Right lung (tissue), 10 donors: ENCODE measurements at places on chromosomes 5 and 9. TPM values are rescaled to one million over a fixed set of nuclear protein-coding genes. Genes with fewer than 3 reads are reported as not detected.

DNA sequence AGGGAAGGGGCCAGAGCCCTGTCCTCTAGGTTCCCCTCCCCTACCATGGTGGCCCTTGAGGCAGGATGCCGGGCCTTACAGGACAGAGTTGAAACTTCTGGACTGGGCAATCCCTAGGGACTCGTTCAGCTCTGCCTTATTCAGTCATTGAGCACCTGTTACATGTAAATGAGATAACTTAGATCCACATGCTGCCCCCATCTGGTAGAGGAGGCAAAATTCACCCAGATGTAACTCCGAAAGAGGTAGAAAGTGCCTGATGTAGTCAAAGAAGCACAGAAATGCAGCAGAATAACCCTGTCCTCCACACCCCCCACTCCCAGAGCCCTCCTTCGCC is 1.5 kb downstream of the GGTA1 start:
- peak; percentile 45 for DNase-seq

DNA sequence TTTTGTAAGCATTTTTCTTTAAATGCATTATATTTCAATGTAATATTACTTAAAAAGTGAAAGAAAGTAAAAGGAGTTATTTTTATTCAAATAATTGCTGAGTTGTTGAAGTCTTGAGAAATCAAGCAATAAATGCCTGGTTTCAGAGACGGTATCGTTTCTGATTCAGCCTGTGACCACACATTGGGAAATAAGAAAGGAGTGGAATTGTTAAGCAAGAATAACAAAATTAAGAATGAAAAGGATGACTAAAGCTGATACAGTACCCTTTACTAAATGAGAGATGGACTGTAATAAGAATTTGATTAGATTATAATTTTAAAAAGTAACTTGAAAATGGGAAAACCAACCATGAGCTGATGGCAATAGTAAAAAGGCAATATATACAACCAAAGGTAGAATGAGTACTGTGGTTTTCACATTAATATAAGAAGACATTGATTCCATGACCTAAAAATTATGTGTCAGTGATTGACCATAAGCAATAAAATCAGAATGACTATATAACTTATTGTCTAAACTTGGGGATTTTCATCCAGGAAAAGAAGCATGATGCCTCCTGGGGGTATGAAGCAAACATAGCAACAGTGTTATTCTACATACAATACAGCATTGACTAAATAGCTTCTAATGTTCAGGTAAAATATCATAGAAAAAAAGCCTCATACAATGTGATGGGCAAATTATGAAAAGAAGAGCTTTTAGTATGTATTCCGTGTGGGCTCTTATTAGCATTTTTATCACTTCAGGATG is 101.9 kb upstream of the PRDM9 start:
- DNase-seq, result no peak

- DNase-seq, result no peak
These were observed 29.8 kb downstream of the NR4A3 start for GRCh38 chr9:99851500-99851822.

DNA sequence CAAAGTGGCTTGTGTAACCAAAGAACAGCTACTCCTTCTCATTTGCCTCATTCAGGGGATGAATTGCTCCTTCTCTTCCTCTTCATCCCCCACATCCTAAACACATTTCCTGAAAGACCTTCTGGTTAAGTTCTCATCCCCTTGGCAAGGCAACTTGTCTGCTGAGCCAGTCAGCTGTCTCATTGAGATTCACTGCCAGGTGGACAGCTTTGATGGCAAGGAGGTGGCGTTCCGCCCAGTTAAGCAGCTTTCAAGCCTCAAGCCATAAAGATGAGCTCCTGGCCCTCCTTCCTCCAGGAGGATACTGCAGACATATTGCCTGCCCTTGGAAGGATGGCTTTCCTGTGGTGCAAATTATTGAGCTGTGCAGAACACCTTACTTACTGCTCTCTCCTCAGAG is 448.6 kb upstream of the MPDZ start:
- no peak for DNase-seq

DNA sequence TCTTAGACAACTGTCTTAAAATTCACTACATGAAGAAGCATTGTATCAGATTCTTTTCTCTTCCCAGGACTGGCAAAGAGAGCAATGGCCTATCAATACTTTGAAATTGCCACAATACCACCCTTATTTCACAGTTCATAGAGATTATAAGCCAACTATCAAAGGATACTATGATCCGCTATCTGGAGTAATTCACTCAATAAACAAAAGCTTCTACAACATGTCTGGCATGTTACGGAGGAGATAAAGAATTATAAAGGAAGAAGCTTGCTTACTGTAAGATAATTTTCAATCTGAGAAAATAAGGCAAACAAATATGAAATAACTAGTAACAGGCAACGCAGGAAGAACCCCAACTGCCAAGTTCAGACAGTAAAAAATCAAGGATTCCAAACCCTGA is 114.8 kb downstream of the GNAQ start:
- no peak for DNase-seq

DNA sequence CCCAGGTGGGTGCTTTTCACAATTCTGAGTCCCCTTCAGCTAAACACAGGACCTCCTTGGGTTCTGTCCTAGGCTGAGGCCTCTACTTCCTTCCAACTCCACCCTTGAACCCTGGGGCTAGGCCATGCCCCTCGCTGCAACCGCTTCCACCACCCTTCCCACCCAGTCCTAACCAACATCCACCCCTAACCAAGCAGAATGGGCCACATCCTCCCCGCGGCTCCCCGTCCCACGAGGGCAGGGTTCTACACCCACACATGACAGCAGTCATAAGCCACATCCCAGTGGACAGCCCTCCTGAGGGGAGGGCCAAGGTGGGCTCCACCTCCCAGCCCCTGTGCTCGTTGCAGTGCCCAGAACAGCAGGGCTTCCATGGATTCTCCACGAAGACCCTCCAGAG is 65.8 kb downstream of the SHB start:
- no peak for DNase-seq

GABRA1 gene
- polyA plus RNA-seq, result 0.50 TPM

DNA sequence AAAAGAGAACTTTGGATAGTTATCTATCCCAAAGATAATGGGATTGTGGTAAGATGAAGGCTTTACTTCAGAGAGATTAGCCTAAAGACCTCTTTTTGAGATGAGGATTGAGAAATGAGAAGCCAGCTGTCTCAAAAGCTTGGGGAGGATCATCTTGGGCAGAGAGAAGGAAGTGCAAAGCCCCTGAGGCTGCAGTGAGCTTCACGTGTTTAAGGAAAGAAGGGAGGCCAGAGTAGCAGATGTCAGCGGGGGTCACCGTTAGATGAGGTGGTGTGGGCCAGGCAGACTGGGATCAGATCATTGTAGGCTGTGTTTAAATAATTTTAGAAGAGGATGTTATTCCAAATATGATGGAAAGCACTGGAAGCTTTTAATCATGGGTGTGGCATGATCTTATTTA is 270.1 kb downstream of the ARHGEF28 start:
- DNase-seq, result no peak

- DNase-seq, result no peak
These were observed 15.1 kb upstream of the LCP2 start for GRCh38 chr5:170312666-170313065.

IFNA13 gene
- polyA plus RNA-seq, result not detected

DNA sequence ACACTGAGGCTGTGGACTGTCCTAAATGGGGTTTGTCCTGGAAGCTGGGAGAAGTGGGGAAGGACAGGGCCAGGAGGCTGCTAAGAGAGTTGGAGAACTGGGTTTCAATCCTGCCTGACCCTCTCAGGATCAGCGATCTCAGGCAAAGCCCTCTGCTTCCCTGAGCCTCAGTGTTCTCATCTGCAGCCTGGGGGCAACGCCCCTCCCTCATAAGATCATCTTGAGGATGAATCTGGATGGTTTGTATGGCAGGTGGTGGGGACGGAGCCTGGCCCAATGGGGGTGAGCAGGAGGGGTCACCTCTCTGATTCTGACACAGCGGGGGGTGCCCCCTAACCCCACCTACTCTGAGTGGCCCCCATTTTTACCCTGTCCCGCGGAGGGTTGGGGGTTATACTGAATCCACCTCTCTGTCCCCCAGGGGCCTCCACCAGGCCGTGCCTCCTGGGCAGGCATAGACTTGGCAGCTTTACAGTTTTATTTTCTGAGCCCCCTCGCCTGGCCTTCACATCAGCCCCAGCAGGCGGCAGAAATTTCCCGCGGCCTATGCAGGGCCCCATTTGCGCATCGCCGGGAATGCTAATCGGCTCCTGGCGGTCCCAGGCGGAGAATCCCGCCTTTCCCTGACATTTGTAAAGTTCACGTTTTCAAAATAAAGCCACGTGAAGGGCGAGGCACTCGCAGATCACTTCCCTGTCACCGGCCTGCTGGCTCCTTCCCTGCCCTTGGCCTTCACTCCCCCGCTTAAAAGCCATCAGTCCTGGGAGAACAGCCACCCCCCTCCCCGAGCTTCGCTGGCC is 17.8 kb upstream of the LAMC3 start:
- DNase-seq, result no peak

IL4 gene
- not detected for polyA plus RNA-seq

GRCh38 chr5:23330726-23331125 is 176.7 kb upstream of the PRDM9 start:
- DNase-seq, result no peak

DNA sequence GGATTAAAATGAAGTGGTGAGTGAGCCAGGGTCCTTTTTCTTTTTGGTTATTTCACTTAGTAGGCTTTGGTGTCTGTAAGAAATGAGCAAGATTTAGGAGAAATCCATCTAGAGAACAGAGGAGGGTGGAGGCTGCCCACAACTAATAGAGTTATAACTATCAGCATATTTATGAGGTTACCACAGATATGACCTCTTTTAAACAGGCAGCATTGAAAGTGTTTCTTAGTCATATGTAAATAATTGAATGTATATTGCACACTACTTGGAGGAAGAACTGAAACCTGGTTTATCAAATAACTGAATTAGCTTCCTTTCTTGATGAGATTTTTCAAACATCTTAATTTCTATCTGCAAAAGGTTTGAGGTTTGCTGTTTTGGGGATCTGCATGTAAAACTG is 483.1 kb upstream of the PIK3R1 start:
- DNase-seq, result no peak

- DNase-seq, result no peak
These were observed 120.5 kb upstream of the BOD1 start for GRCh38 chr5:173736923-173737412.

DNA sequence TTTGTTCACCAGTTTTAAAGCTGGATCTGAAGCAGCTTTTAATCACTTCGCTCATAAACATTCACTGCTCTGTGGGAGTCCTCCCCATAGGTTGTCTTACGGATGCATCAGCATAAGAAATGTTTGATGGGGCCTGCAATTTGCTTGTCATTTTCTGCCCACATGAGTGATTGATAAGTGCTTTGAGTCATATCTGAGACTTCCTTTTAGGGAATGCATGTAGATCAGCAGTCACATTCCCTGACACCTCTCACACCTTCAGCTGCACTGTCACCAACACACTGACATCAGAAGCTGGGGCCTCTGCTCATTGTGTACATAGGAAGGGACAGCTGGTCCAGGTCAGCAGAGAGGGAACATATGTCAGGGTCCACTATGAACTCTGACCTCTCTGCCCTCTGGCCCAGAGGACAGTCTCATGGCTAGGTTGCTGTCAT is 84.1 kb upstream of the SPATA31D4 start:
- no peak for DNase-seq

HRCT1 gene
- 0.59 TPM for polyA plus RNA-seq

FSD1L gene
- polyA plus RNA-seq, result 9.0 TPM

GRCh38 chr5:82165740-82166530 is 112.2 kb downstream of the RPS23 start:
- peak; percentile 86 for DNase-seq
